Stimulated activated CD8-positive, alpha-beta memory T cell treated with anti-CD3 and anti-CD28 coated beads, Interleukin-15, amount 100 ng/mL, for 1 hour (primary cell): ENCODE measurements at places on chromosomes 4 and X.

GRCh38 chr4:149266301-149266700, 549.3 kb downstream of the IQCM start:
- DNase-seq = no peak

GRCh38 chrX:13511241-13511943, 58.0 kb upstream of the EGFL6 start:
- no peak for DNase-seq

GRCh38 chr4:179441596-179441995, 1999.4 kb upstream of the AGA start:
- no peak for DNase-seq

- DNase-seq = no peak
Measured at GRCh38 chr4:1466034-1466862, 60.0 kb upstream of the NKX1-1 start.

- DNase-seq = no peak
Measured at GRCh38 chr4:89657931-89658700, 178.8 kb downstream of the SNCA start.

GRCh38 chrX:83829874-83830273, 31.1 kb upstream of the CYLC1 start:
- DNase-seq = no peak

DNA sequence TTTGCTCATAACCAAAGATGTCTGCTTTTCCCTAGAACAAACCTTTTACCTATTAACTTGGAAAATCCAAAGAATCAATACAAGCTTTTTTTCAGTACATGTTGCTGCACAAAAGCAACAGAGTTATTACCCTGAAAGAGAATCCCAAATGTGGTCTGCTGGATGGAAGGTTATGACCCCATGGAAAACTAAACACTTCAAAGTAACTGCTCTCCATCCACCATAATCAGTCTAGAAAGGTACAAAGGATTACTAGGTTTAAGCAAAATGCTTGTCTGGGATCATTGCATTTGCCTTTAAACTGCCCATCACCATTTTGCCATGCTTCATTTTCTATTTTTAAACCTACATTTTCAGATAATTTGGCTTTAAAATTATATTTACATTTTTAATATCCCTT, 11.7 kb downstream of the MMRN1 start:
- DNase-seq = no peak

DNA sequence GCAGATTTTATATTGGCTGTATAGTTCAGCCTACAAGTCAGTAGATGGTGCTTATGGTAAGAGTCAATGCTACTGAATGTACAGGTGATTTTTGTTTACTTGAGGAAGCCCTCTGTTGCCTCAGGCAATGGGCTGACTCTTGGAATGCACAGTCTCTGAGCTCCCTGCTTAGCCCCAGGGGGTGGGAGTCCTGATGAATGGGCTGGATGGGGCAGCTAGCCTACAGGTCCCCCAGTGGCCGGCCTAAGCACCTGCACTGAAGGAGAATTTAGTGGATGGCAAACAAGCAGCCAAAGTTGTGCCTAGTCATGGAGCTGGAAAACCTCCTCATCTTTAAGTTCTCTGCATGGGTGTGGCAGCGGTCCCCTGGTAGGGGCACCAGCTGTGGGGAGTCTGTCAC, 101.8 kb upstream of the CXorf51B start:
- DNase-seq = no peak

DNA sequence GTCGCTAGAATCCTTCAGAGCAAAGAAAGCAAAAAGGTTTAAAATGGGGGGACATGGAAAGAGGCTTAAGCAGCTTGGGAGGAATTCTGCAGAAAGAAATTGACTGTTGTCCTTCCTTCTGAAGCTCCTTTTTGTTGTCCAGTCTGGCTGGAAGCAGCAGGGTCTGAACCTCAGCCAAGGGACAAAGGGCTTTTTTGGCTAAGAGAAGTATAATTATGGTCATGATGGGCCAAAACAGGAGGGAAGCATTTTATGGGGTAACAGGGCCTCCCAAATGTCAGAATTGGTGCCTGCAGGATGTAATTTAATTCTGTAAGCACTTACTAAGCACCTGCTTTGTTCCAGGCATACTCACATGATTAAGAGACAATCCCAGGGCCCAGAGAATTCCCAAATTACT, 74.2 kb upstream of the CPEB2 start:
- no peak for DNase-seq

DNA sequence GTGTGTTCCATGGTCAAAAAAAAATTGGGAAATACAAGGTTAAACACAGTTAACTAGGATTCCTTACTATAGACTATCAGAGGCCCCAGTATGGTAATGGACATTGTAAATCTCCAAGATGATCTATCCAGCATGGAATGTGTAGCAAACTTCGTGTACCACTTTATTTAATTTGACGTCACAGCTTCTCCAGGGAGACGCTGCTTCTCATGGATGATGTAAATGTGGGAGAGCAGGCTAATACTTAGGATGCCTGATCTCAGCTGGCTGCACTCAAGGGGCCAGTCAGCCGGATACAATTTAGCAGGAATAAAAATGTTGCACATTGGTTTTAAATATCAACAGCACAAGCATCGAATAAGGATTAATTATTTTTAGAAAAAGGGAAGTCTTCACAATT, 111.7 kb upstream of the HPF1 start:
- no peak for DNase-seq

- no peak for DNase-seq
Measured at GRCh38 chr4:5125321-5125720, 74.0 kb downstream of the STK32B start.

GRCh38 chr4:35461931-35462659, 782.2 kb downstream of the ARAP2 start:
- no peak for DNase-seq

DNA sequence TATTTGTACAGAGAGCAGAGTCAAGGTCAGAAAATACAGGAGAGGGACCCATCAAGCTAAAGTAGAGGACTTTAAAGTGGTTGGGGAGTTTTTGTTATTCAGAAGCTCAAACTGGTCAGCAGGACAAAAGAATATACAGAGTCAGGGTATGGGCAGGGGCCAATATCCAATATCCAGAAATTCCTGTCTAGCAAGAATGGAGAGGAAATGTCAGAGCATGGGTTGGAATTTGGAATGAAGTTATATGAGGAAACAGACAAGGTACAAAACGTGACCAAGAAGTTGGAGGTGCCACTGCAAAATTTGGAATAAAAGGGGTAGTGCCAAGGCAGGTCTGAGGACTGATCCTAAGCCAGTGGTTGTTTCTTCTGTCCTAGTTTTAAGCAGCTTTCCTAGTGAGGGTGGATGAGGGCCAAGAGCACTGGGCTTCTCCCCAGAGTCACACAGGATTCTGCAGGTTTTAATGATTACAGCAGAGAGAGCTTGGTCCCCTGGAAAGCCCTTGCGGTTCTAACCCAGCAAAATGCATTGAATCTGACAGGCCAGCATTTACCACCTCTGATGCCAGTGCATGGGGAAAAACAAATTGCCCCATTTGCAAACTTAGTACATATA, 304.7 kb upstream of the FTHL17 start:
- DNase-seq = no peak

- no peak for DNase-seq
Measured at GRCh38 chr4:25838526-25838925, 24.3 kb downstream of the SEL1L3 start.

DNA sequence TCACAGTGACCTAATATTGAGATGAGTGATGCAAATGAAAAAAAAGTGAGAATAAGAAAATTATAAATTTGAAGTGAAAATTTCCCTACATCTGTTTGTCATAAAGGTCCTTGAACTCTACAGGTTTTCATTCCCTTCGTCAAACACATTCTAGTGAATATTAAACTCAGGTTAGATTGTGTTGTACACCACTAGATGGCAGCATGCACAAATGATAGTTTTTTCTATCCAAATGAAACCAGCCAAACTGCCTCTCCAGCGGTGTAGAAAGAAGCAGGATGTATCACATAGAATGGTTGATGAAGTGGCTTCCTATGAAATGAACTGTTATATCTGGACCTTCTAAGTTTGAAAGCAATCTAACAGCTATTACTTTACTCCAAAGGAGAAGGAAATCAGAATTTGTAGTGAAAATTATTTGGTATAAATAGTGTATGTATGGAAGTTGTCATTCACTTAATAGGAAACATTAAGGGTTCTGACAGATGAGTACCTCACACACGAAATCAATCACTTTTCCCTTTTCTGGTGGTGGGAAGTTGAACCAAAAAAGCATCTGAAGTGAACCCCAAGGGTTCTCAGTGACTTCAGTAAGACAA, 382.7 kb downstream of the UNC5C start:
- no peak for DNase-seq

DNA sequence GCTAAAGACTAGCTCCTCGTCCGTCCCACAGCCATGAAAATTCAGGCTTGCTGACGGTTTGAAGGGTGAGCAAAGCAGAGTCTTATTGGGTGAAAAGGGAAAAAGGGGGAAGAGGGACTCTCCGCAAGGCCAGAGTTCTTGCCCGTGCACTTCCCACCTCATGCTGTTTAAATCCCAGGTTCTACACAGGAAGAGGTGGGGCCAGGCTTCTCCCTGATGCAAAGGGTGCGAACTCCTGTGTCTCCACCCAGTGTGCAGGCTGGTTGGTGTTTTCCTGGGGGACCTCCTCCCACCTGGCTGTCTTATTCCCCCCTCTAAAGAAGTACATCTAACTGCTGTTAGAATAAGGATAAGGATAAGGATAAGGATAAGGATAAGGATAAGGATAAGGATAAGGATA, 18.0 kb upstream of the LANCL3 start:
- DNase-seq = no peak

GRCh38 chr4:147874109-147874508, 142.2 kb downstream of the ARHGAP10 start:
- no peak for DNase-seq

- no peak for DNase-seq
Measured at GRCh38 chrX:93242897-93243296, 430.5 kb downstream of the NAP1L3 start.

GRCh38 chr4:76562836-76563453, 127.9 kb downstream of the SHROOM3 start:
- DNase-seq = no peak

DNA sequence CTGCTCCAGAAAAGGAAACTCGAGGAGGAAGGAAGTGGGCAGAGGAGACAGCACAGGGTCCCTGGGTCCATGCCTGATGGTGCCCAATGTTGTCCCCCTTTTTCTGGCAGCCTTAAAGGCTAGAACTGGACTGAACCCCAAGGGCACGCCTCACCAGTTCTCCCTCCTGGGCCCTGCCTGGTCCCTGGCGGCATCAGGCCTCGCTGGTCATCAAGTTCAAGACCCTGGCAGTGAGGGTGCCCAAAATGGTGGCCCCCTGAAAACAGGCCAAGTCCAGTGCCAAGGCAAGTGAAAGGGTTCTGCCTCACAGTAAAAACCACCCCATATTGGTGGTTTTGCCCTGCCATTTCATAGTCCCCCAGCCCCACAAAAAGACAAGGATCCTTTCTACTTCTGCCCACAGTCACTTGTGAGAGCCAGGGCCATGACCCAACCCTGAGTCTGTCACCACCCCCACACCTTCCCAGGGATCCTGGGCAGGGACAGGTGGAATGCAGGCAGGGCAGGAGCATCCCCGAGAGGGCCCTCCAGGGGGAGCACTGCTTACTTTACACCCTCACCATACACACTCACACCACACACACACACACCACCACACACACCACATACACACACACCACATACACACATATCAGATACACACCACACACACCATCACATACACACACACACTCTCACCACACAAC, 107.6 kb downstream of the DCTD start:
- DNase-seq = no peak

- no peak for DNase-seq
Measured at GRCh38 chr4:878796-879728, 53.1 kb downstream of the GAK start.

DNA sequence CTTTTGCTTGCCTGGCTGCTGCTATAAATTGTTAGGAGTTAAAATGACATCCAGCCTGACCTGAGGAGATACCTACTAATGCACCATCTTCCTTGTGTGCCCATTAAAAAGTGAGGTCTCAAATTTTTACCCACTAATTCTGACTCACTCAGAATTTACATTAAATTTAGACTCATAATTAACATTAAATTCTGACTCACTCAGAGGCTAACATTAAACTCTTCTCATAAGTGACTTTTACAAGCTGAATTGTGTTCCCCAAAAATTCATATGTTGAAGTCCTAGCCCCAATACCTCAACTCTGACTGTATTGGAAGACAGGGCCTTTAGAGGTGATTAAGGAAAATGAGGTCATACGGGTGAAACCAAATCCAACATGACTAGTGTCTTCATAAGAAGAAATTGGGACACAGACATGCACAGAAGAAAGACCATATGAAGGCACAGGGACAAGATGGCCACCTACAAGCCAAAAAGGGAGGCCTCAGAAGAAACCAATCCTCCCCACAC, 11.8 kb downstream of the CASP6 start:
- no peak for DNase-seq

DNA sequence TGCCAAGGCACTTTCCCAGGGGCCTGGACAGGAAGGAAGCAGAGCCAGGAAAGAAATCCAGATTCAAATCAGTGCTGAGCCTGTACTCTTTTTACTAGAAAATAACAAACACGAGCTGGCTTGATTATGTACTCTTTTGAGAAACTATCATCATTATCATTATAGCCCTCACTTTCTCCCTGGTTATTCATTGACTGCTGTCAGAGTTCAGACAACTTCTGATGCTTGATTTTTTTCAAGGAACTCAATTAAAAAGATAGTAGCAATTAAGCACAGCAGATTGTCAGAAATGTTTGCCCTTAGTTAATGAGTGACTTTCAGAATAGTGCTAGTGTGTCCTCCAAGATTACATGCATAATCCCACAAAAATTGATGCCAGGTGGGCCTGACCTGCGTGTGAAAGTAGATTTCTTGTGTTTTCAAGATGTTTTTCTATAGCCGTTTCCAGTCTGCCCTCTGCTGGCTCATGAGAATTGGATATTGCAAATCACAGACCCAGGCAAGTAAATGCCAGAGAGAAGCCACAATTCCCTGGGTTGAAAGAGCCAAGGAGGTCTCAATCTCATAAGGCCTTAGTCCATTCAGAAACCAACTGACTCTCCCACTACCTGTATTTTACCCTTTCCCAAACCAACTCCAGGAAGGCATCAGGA, 14.3 kb upstream of the PNPLA4 start:
- no peak for DNase-seq

DNA sequence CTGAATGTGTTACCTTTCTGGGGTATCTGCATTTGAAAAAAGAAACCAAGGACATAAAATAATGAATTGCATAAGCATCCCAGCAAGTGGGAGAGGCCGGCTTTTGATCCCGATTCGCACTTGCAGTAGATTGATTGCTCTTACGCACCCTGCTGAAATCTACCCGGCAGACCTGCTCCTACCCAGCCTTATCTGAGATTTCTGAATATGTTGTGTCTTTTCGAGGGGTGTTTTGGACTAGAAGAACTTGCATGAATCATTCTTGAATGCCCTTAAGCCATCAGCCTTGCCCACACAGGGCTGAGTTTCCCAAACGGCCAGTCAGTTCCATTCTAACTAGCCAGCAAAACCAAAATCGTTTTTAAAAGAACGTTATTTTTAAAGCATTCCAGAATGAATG, 174.4 kb upstream of the BCOR start:
- DNase-seq = no peak
